ENCODE measurements at places on chromosomes 7 and 10.

DNA sequence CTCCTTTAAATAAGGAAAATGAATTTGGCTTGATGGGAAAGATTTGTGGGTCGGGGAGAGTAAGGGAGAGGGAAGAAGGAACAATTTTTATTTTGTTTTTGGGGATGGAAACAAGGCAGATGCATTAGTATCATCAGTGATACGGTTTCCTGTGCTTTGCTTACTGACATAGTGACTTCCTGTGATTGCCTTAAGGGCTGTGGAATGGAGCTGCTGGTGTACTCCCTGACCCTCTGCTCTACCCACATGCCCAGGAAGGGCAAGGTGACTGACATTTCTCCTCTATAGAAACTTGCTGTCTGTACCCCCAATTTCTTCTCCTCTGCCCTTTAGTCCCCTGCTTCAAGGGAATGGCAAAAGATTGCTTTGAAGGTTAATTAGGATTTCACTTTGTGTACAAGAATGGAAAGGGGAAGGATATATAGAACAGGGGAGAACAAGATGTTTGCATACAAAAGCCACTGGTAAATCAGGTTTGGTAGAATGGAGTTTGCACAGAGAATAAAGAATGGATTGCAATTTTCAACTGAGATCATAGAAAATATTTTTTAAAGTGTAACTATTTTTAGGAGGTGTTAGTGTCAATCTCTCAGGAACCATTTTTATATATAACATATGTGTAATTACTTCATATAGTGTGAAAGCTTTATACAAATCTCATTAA lies 129.0 kb upstream of the AGR3 start:
- no peak for DNase-seq

DNA sequence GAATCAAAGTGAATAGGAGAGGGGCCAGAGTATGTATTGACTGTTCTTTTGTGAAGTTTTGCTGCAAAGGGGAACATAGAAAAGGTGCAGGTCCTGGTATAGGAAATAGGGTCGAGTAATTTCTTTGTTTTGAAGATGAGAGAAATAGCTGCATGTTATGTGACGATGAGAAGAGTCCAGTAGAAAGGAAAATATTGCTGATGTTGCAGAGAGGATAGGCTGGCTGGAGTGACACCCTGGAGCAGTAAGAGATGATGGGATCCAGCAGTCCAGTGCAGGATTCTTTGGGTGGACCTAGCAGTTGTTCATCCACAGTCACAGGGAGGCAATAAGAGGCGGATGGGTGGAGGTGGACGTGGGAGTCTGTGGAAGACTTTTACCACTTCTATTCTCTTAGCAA lies 2.1 kb upstream of the BMS1 start:
- DNase-seq = no peak

GRCh38 chr7:2470204-2471021 lies 5.8 kb downstream of the GRIFIN start:
- DNase-seq = no peak

DNA sequence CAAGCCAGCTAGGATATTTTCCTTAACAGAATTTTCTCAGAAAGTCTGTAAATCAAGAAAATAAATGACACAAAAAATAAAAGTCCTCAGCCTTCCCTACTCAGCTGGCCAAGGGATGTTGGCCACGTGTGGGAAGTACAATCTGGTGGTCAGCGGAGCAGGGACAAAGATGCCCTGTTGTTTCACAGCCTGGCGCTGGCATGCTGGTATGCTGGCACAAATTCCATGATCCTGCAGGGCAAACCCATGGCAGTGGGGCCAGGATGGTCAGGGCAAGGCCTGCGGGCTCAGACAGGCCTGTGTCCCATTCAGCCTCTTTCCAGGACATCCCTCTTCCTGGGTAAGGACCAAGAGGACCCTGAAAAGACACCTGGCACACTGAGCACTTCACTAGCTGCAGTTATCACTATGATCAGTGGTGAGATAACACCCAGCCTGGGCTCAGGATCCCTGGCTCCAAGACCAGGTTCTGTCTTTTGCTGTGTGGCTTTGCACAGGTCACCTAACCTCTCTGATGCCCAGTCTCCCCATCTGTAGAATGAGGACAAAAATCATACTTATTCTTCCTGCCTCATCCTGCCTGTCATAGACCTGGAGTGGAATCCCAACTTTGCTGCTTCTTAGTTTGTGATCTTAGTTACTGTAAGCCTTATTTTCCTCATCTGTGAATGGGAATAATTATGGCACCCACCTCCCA lies 10.8 kb upstream of the HSPA12A start:
- no peak for DNase-seq

DNA sequence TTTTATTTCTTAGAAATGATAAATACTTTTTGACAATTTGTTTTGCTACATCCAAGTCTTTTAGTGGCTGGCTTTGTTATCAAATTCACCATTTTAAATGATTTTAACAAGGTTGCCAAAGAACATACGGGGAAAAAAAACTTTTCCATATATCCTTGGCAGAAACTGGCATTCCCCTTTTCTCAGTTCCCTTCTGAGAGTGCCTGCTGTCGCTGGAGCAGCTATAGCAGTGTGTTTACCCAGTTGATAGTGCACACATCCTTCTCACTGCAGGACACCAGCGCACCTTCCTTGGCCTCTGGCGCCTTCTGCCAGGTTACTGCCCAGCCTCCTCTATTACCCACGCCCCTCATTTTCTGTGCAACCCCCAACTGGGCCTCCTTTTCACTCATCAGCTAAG lies 94.1 kb downstream of the ALOX5 start:
- no peak for DNase-seq

GRCh38 chr10:35949811-35950211 lies 307.7 kb upstream of the FZD8 start:
- no peak for DNase-seq

DNA sequence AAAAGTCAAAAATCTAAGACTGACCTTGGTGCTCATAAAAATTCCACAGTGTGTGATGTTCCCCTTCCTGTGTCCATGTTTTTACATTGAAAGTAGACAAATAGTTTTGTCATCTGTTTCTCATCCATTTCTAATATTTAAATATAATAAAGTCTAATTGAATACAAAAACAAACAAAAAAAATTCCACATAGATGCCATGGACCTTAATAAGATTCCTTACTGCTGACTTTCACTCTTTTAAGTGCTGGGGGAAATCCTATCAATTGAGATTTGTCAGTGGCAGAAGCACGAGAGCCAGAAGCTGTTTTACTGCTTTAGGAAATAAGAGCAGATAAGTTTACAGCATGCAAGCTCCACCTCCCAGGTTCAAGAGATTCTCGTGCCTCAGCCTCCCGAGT lies 310.0 kb downstream of the ABCA13 start:
- DNase-seq = no peak

DNA sequence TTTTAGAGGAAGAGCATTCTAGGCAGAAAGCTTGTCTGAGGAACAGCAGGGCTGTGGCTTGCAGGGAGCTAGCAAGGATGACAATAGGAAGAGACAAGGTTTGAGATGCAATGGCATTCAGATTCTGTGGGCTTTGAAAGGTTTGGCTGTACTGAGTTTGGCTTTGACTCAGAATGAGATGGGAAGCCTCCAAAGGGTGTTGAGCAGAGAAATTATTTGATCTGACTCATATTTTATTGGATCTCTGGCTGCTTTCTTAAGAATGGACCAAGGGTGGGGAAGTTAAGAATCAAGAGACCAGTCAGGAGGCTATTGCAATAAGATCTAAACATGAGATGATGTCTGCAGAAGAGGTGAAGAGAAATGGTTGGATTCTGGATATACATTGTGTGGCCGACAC lies 273.2 kb downstream of the CDK14 start:
- no peak for DNase-seq

GRCh38 chr10:110864662-110865140 lies 7.0 kb upstream of the PDCD4 start:
- no peak for DNase-seq

- DNase-seq = no peak
These were observed 156.0 kb upstream of the NFE2L3 start for GRCh38 chr7:25996006-25996408.

DNA sequence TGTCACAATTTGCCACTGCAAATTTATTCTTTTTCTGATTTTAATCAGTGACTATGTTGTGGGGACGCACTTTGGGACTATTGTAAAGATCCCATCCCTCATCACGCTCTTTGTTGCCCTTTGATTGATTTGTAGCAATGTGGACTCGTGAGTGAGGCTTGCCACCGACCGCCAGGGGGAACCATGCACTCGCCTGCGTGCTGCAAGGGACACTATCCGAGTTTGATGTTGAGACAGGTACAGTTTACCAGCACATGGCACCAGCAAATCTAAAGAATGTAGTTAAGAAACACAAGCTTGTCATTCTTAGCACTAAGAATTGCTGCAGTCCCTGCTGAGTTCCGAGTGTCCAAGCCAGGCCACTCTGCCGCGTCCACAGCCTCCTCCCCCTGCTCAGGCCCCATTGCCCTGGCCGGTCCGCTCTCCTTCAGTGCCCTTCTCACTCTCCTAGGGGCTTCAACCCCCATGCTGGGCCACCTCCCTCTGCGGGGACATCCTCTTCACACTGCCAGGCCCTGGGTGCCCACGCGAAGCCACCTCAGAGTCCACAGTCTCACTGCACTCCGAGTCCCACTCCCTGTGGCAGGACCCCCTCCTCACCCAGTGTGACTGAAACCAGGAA lies 2.0 kb upstream of the SFTPA2 start:
- no peak for DNase-seq

- no peak for DNase-seq
These were observed 113.8 kb downstream of the DLG5 start for GRCh38 chr10:77812741-77813140.

- no peak for DNase-seq
These were observed 3.4 kb downstream of the GNAT3 start for GRCh38 chr7:80508440-80508839.

GRCh38 chr7:157412021-157412443 lies 75.2 kb downstream of the DNAJB6 start:
- DNase-seq = no peak

DNA sequence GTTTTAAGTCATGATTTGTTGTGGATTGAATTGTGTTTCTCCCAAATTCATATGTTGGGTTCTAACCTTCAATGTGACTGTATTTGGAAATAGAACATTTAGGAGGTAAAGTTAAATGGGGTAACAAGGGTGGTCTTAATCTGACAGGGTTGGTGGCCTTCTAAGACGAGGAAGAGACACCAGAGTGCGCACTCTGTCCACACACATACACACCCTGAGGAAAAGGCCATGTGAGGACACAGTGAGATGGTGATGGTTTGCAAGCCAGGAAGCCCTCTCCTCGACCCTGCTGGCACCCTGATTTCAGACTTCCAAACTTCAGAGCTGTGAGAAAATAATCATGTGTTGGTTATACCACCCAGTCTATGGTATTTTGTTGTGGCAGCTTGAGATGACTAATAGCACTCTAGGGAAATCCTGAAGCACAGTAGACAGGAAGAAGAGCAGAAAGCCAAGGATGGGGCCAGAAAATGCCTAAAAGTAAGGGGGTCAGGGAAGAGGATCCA lies 28.0 kb upstream of the SEM1 start:
- DNase-seq = no peak

GRCh38 chr10:12510501-12510941 lies 161.2 kb downstream of the CAMK1D start:
- no peak for DNase-seq

DNA sequence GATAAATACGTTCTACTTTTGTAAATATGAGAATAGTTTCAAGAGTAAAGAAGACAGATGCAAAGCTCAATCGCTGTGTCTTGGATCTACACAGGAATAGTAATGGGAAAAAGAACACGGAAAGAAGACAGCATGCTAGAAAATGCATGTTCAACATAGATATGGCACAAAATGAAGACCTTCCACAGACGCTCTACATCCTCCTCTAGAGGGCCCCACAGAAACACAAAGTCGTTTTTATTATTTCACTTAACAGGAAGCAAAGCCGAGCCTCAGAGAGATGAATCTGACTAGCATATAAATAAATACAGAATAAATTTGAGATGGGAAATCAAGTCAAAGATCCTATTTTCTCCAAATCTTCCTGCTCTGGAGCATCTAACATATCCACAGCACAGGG lies 292.6 kb downstream of the PARD3 start:
- no peak for DNase-seq

GRCh38 chr10:113452146-113452845 lies 100.6 kb upstream of the HABP2 start:
- DNase-seq = no peak

DNA sequence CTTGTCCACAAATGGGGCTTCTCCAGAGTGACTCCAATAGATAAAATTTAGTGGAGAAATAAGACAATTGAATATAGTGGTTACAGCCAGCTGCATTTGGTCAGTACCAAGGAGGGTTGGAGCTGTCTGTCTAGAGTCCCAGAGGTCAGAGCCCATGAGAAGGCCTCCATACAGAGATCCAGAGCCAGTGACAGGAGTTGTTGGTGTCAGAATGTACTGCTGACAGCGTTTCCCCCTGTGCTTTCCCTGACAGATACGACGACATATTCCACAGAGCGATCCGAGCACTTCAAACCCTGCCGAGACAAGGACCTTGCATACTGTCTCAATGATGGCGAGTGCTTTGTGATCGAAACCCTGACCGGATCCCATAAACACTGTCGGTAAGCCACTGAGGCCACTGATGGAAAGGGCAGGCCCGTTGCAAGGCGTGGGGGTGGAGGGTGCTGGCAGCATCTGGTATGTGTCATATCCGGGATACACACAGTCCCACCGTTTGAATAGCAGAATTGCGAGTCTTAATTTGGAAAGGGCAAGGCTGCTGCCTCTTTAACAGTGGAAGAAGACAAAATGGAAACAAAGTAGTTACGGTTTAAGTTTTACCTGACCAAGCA lies 483.6 kb downstream of the NRG3 start:
- no peak for DNase-seq

DNA sequence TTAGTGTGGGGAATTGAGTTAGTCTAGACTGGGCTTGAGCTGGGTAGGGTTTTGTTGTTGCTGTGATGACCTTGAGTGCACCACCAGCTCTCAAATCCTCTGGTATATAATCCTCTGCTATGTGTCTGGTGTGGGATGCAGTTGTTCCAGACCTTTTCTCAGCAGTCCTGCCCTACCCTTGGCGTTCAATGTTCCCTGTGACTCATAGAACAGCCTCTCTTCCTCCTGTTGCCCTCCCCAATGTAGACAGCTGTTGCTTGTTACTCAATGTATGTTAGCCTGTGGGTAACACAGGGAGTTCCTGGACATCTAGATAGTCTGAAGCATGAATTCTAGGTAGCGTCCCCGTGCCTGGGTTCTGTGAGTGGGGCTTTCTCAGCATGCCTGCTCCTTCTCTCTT lies 19.8 kb downstream of the ACBD7 start:
- DNase-seq = no peak

GRCh38 chr7:50629238-50629901 lies 64.2 kb upstream of the DDC start:
- no peak for DNase-seq

GRCh38 chr10:21814866-21815265 lies 188.7 kb downstream of the DNAJC1 start:
- DNase-seq = no peak

- DNase-seq = no peak
These were observed 304.7 kb downstream of the WDR11 start for GRCh38 chr10:121155742-121156474.

- no peak for DNase-seq
These were observed 19.2 kb downstream of the SLC18A2 start for GRCh38 chr10:117260084-117260483.

GRCh38 chr7:97013134-97013844 lies 7.9 kb downstream of the DLX6 start:
- DNase-seq = no peak

GRCh38 chr10:35563261-35563891 lies 41.8 kb upstream of the GJD4 start:
- no peak for DNase-seq
